Testis (tissue), 5 donors: ENCODE measurements at places on chromosomes 2 and 18. TPM values are rescaled to one million over a fixed set of nuclear protein-coding genes. Genes with fewer than 3 reads are reported as not detected.

Gene MEIS1
- total RNA-seq = 10.8 TPM

Gene SFXN5
- 25.4 TPM for total RNA-seq

Gene KCNG3
- 12.4 TPM for total RNA-seq

Gene FIGLA
- total RNA-seq = not detected

Gene ALLC
- total RNA-seq = 18.5 TPM

DNA sequence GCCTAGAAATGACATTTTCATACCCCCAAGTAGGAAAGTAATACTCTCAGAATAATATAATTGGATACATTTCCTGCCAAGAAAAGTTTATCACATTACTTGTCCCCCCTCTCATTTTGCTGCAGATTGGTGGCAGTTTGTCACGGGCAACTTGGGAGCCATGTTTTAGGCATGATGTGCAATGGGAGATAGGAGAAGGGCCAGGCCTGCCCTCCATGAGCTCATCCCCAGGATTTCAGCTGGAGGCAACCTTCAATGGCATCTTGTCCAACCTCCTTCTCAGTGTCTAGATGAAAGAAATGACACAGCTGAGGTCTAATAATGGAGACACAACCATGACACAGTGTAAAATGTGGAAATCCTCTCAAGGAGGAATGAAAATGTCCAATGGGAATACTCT, 11.4 kb upstream of the RAB31 start:
- no peak for DNase-seq

DNA sequence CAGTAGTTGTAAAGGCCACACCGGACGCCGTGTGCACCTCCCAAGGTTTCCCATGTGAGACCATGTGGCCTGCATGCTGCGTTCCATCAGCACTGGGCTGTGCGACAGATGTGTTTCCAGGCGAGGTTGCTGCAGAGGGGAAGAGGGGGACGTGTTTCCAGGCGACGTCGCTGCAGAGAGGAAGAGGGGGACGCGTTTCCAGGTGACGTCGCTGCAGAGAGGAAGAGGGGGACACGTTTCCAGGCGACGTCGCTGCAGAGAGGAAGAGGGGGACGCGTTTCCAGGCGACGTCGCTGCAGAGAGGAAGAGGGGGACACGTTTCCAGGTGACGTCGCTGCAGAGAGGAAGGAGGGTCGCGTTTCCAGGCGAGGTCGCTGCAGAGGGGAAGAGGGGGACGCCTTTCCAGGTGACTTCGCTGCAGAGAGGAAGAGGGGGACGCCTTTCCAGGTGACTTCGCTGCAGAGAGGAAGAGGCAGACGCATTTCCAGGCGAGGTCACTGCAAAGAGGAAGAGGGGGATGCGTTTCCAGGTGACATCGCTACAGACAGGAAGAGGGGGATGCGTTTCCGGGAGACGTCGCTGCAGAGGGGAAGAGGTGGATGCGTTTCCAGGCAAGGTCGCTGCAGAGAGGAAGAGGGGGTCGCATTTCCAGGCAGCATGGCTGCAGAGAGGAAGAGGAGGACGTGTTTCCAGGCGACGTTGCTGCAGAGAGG, 24.5 kb downstream of the NFATC1 start:
- no peak for DNase-seq

- DNase-seq = peak; percentile 43
Observed at GRCh38 chr2:54457323-54458023, 1.3 kb downstream of the SPTBN1 start.

DNA sequence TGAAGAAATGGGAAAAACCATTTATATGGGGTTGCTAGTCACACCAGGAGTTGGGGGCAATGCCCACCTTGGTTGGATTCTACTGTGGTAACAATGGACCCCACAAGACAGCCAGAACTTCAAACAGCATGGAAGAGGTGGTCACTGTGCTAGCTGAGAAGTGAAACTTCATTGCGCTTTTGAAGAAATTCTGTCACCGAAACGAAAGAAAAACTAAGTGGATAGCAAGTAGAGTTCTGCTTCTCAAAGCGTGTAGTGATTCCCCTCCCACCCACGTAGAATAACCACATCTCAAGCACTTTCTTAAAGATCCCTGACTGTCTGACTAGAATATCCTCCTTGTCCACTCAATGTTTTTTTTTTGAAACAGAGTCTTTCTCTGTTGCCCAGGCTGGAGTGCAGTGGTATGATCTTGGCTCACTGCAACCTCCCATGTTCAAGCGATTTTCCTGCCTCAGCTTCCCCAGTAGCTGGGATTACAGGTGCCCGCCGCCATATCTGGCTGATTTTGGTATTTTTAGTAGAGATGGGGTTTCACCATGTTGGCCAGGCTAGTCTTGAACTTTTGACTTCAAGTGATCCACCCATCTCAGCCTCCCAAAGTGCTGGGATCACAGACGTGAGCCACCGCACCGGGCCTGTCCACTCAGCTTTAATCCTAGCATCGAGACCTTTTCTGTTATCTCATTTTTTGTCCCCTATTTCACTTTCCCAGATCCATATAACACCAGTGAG, 30.1 kb upstream of the CCL20 start:
- no peak for DNase-seq

- no peak for DNase-seq
Observed at GRCh38 chr2:240655931-240656886, 26.5 kb downstream of the AQP12B start.

DNA sequence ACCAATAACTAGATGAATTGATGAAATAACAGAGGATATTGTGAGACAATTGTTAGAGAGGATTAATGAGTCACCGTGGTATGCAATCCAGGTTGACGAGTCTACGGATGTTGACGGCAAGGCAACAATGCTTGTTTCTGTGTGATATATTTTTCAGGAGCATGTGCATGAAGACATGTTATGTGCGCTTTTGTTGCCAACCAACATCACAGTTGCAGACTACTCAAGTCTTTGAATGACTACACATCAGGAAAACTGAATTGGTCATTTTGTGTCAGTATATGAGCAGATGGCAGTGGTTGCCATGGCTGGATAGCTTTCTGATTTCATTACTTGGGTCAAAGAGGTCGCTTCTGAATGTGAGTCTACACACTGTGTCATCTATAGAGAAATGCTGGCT, 96.8 kb upstream of the CRACDL start:
- DNase-seq = no peak

GRCh38 chr18:36511791-36512352, 214.4 kb downstream of the FHOD3 start:
- peak; percentile 51 for DNase-seq

DNA sequence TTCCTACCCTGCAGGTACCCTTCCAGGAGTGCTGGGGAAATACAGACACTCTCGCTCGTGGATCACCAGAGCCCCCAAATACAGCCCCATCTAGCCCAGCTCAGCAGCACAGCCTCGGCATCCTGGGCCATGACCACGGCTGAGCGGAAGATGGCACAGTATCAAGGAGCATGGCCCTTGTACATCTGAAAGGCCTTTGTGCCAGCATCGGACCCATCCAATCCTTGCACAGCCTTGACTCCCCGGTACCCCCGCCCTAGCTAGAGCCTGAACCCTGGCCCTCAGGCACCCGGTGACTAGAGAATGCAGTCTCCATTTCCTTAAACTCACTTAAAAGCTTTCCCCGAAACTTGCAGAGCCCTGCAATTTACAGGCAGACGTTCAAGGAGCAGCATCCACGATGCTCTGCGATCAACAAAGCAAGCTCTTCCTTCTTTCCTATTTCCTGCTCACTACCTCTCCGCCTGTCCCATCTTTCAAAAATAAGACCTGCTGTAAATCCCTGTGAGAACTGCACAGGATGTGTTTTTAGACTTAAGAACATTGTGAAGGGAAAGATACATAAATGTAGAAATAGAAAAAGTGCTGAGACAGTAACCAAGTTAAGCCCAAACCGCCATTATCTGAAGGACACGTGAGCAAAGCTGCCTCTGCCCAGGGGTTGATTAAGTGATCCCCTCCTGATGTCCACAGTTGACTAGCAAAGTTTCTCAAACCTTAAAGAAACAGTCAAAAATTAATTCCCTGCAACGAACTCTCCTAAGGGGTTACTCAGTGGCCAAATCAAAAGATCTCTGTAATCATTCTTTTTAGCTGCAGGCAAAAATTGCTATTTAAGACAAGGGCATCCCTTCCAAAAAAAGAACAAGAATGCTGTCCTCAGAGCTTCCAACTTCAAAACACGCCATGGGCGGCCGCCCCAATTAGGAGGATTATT, 48.5 kb downstream of the ZNF516 start:
- DNase-seq = no peak

DNA sequence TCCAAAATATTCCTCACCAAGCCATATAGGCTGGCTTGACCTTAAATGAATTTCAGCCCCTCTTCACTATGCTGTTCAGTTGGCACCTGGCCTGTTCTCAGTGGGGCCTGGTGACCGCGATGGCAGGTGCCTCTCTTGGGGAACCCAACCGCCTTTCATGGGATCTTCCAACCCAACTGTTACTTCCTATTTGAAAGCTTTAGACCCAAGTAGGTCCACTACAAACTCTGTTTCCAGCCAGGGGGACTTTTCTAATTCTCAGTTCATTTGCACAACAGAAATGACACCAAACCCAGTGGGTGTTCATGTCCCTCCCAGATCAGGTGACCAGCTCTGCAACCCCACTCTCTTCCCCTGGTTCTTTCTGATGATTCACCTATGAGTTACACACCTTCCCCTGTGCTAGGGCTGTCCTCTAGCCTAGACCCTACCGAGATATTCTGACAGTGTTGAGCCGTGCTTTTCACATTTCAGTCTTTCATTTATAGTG, 35.6 kb upstream of the NDUFV2 start:
- no peak for DNase-seq

GRCh38 chr18:62354151-62354550, 29.0 kb downstream of the TNFRSF11A start:
- no peak for DNase-seq
